ENCODE measurements at places on chromosomes 13 and 19.

DNA sequence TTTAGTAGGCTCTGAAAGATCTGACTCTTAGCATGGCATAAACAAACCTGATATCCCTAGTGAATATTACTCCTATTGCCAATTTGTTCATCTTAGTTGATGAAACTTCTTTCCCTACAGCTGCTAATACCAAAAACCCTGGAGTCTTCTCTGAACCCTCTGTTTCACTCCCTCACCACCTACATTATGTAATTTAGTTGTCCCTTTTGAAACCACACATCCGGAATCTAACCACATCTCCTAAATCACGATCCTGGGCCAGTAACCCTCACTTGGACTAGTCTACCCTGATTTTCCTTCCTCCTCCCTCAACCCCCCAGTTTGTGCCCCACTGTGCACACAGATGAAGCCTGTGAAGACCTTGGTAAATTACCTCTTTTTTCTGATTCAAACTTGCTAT, 1.2 kb downstream of the ZNF256 start:
- no peak for DNase-seq

GRCh38 chr13:110380359-110381028, 73.4 kb downstream of the COL4A2 start:
- no peak for DNase-seq

GRCh38 chr19:28185646-28186045, 1027.3 kb downstream of the UQCRFS1 start:
- DNase-seq: no peak

GRCh38 chr19:16861834-16862233, 27.0 kb upstream of the F2RL3 start:
- DNase-seq: no peak

DNA sequence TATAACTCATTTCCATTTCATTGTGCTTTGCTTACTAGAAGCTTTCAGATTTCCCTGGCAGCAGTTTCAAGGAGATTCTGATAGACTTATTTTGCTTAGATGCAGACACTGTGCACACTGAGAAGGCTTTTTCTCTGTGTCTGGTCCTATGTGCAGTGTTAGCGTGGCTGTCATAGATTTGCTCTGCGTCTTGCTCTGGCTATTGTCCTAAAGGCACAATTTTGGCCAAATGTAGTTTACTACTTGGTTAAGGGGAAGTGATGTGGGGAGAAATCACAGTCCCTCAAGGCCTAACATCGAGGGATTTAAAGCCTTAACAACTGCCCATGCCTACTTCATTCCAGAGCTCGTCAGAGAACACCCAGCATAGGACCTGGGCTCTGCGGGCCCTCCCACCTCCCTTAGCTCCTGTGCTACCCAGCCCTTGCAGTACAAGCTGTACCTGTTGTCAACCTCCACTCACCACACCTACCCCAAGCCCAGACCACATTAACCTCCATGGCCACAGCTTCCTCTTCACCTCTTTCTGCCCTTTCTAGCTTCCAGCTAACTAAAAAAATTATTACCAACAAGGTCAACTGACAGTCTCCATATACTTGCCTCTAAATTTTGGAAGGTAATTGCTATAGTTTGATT, 38.9 kb upstream of the KATNAL1 start:
- DNase-seq: no peak

- no peak for DNase-seq
Measured at GRCh38 chr19:16068696-16069259, 7.5 kb upstream of the TPM4 start.

DNA sequence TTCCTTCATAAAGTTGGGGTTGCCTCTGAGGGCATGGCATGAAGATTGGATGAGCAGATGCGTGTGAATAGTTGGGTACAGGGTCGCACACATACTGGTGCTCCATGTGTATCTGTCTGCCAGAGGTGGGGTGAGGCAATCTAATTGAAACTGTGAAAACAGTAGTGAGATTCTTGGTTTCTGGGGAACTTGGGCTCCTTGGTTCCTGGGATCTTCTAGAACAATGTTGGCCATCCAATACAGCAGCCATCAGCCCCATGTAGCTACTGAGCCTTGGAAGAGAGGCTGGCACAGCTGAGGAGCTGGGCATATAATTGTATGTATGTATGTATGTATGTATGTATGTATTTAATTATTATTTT, 616 bp downstream of the FCHO1 start:
- no peak for DNase-seq

DNA sequence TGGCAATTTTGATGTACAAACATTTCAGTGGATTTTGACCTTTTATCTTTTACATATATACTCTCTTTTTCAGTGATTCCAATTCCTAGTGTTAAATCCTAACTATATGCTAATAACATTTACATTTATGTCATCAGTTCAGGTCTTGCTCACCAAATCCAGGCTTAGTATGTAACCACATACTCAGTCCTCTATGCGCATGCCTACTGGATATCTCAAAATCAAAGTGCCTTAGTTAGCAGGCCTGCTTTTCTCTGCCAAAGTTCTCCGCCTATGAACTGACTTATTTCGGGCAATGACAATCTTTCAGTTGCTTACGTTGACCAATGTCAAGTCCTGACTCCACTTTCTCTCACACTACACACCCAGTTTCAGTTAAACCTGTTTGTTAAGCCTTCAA, 478.5 kb upstream of the SLITRK1 start:
- no peak for DNase-seq

GRCh38 chr13:65093357-65093756, 2136.8 kb downstream of the PCDH9 start:
- DNase-seq: no peak

GRCh38 chr13:48437371-48437770, 24.5 kb upstream of the LPAR6 start:
- no peak for DNase-seq
